ENCODE measurements at places on chromosomes 7 and 10.

- DNase-seq, result no peak
These were observed 322.4 kb upstream of the KLF6 start for GRCh38 chr10:4107285-4107851.

GRCh38 chr10:122055252-122055651, 66.3 kb downstream of the TACC2 start:
- no peak for DNase-seq

DNA sequence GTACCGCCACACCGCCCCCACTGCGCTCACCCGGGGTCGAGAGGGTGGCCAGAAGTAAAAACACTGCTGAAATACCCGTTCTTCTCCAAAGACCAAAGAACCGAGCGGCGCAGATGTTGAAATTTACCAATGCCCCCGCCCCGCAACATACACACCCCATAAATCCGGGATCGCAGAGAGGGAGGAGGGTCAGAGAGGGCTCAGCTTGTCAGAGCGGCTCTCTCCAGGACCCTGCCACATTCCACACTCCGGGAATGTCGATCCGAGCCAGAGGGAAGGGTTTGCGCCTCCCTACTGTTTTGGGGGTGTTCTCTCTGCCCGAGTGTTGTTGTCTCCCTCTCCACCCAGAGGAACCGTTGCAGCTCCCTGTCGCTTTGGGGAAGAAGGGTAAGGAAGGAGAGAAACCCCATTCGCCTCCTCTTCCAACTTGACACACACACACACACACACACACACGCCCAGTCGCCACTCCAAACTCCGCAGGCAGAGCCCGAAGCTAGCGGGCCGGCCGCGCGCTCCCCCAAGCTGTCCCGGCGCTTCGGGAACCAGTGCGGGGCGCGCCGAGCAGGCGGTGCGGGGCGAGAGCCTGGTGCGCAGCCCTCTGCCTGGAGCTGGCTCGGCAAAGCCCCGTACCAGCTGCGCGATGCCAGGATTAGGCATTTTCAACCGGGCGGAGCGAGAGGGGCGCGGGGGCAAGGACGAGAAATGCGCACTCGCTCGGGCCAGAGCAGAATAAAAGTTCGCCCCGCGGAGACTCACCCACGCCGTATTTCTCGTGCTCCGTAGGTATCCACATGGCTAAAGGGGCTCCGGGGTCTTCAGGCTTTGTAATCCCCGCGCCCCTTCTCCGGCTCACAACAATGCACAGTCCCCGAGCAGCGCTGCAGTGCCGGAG, 609 bp downstream of the DOCK4 start:
- DNase-seq, result peak; percentile 31

- no peak for DNase-seq
These were observed 237.2 kb upstream of the ZNF32 start for GRCh38 chr10:43885842-43886241.

GRCh38 chr7:56115852-56116538, at the start of gene NUPR2:
TSS of gene NUPR2 (minus strand) at chr7:56116417. CDS start at chr7:56116314, 103 bp downstream.
- no peak for DNase-seq

GRCh38 chr7:95608359-95609173, 12.2 kb upstream of the PDK4 start:
- no peak for DNase-seq

DNA sequence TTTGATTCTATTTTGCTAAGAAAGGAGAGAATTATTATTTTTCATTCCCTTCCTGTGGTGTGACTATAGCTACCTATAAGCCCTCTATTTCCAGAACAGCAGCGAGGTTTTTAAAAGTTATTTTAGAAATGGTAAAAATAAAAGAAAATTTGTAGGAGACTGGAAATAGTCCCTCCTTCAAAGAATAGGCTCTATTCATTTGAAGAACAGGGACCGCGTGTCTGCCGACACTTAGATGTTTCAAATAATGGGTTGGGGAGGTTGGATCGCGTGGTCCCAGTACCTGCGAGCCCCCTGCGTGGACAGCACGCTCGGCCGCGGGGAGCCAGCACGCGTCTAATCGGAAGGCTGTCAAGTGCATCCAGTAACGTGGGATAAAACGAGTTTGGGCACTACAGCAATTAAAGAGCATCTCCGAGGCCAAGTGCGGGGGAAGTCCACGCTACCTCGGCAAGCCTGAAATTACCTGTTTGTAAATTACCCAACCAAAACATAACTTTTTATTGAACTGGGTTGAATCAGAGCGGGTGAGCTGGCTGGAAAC, 1.0 kb downstream of the CACNA2D1 start:
- no peak for DNase-seq

- no peak for DNase-seq
These were observed 39.4 kb upstream of the AGK start for GRCh38 chr7:141511676-141512396.

- no peak for DNase-seq
These were observed 7.0 kb downstream of the LZTS2 start for GRCh38 chr10:101006593-101007098.
